ENCODE measurements at places on chromosomes 2 and 18. TPM values are rescaled to one million over a fixed set of nuclear protein-coding genes. Genes with fewer than 3 reads are reported as not detected.

The SCN3A gene
- 2.5 TPM for polyA plus RNA-seq

The DSG1 gene
- 0.03 TPM for polyA plus RNA-seq

The IL36RN gene
- not detected for polyA plus RNA-seq

The HOXD11 gene
- polyA plus RNA-seq, result not detected

The ALK gene
- polyA plus RNA-seq, result 0.40 TPM

The ZEB2 gene
- 95.8 TPM for polyA plus RNA-seq
